Adrenal gland (tissue), 19 donors: ENCODE measurements at places on chromosomes 2 and 18. TPM values are rescaled to one million over a fixed set of nuclear protein-coding genes. Genes with fewer than 3 reads are reported as not detected.

The G6PC2 gene
- 0.06 TPM for total RNA-seq

The ANKRD30B gene
- total RNA-seq = 9.7 TPM

The LIPT1 gene
- total RNA-seq = 8.1 TPM

The LYG2 gene
- not detected for total RNA-seq

The CRYBA2 gene
- 2.1 TPM for total RNA-seq

The POTEC gene
- not detected for total RNA-seq

The ANKRD23 gene
- 2.8 TPM for total RNA-seq

The TCF23 gene
- 0.14 TPM for total RNA-seq

The ZNG1B gene
- 16.8 TPM for total RNA-seq

The CYS1 gene
- 1.7 TPM for total RNA-seq

The NOSTRIN gene
- 36.0 TPM for total RNA-seq

The OSR1 gene
- 0.61 TPM for total RNA-seq

The TXNDC2 gene
- total RNA-seq = not detected

The VWA3B gene
- total RNA-seq = not detected

The CD8A gene
- total RNA-seq = 1.5 TPM

The SLC14A1 gene
- total RNA-seq = 4.4 TPM

The NT5DC4 gene
- not detected for total RNA-seq

The APCDD1 gene
- total RNA-seq = 25.5 TPM

The GPR45 gene
- total RNA-seq = not detected

The NCKAP1 gene
- 115 TPM for total RNA-seq

The CFC1 gene
- total RNA-seq = not detected
